Left ventricle myocardium superior (tissue), 1 donor: ENCODE measurements at places on chromosomes 1 and 21. TPM values are rescaled to one million over a fixed set of nuclear protein-coding genes. Genes with fewer than 3 reads are reported as not detected.

MSH4 gene
- total RNA-seq = 0.40 TPM

NBPF4 gene
- total RNA-seq = not detected

DNA sequence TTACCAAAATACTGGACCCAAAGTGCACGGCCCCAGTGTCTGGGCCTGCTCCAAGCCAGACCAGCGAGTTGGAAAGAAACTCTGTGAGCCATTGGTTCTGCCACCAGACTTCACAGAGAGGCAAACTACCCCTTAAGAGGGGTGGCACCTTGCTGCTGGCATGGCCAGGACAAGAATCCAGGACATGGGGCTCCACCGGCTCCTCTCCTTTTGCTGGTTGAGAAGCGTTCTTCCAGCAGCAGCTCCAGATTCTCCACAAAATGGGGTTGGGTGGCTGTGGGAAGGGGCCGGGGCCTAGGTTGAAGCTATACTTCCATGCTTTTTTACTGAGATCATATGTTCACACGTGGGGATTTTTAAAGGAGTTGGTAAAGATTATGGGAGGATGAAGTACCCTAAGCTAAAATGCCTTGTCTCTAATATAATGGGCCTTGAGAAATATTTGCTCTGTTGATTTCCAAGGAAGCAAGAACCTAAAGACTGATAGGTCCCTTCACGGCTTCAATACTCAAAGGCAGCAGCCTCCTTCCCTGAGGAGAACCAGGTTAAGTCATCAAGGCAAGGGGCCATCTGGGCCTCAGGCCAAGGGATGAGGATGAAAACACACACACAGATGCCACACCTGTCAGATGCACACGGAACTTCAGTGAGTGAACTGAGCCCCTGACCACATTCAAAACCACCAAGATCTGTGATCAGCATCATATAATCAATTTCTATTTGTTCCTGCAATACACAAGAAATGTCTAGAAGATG lies 3.1 kb downstream of the C1orf198 start:
- DNase-seq = no peak

DNA sequence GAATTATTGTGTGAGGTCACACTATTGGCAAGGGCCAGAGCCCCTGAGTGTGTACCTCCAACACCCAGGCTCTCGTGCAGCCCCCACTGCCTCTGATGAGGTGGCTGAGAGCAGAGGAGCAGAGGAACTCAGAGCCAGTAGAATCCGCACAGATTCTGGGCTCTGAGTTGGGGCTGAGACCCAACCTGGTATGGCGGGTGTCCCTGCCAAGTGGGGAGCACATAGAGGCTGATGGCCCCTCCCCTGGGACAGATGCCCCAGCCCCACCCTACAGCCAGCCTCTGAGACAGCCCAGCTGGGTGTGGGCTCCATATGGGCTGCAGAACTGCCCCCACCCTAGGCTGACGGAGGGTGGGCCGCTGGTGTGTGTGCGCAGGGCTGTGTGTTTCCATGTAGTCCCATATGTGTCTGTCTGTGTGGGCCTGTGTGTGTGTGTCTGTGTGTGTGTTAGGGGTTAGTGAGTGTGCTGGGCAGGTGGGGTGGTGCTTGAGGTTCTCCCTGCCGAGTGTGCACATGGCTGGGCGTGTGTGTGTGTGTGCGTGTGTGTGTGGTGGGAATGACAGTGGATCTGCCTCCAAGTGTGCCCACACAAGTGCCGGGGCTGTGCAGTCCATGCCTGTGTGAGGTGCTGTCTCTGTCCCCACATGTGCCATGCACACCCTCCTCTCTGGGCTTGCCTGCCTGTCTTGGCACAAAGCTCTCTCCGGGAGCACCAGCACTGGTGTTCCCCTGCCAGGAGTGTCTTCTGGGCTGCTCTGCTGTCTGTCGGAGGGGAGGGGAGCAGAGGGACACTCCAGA lies 24.4 kb downstream of the FOXO6 start:
- DNase-seq = no peak

CHD5 gene
- 0.12 TPM for total RNA-seq

DNA sequence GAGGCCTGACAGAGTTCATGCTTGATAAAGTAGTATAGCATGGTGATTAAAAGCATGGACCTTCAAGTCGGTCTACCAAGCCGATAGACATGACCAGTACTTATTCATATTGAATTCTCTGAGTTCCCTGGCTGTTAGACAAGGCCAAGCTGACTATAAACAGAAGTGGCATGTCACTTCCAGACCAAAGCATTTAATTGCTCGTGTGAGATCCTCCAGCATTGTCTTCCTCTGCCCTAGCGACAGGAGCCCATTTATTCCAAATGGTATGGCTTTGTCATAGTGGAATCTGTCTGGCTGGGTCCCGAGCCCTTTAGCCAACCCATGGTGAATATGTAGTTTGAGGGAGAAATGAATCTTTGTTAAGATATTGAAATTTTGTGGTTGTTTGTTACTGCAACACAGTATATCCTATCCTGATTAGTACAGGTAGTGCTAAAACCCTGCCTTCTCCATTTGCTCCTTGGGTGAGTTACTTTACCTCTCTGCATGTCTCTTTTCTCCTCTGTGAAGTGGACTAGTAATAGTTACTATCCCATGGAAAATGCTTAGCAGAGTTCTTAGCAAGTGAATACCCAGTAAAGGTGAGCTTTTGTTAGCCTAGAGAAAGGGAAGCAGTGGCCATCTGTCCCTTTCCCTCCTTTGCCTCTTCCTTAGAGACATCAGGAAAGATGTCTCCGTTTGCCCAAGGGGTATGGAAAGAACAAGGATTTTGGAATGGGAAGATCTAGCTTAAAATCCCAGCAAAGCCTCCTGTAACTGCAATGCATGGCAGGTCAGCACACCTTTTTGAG lies 77.6 kb upstream of the CD1D start:
- no peak for DNase-seq

DNA sequence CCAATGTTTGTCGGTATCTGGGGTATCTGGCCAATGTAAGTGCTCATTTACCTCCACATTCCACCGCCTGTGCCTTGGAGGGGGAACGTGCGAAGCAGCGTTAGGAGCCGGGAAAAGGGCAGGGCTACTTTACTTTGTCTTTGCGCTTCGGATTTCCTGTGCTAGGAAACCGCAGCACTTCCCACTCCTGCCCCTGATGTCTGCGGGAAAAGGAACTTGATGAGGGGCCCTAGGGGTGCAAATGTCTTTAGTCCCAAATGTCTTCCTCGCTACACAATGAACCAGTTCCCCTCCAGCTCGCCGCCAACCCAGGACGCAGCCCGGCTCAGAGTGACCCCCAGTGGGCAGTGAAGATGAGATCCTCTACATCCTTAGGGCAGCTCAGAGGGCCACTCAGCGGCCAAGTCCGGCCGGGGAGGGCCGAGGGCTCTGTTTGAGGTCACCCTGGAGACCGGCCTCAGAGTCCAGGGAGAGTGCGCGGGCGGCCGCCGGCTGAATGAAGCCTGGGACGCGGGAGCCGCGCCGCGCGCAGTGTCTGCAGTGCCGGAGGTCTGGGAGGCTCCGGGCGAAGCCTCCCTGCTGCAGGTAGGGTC lies at the start of gene DYNLT5:
Gene DYNLT5, plus strand, starts transcription at position 460 of the 593 bp plus-strand sequence. CDS start 2,200 bp downstream, outside the sequence.
- peak; percentile 73 for DNase-seq

DNA sequence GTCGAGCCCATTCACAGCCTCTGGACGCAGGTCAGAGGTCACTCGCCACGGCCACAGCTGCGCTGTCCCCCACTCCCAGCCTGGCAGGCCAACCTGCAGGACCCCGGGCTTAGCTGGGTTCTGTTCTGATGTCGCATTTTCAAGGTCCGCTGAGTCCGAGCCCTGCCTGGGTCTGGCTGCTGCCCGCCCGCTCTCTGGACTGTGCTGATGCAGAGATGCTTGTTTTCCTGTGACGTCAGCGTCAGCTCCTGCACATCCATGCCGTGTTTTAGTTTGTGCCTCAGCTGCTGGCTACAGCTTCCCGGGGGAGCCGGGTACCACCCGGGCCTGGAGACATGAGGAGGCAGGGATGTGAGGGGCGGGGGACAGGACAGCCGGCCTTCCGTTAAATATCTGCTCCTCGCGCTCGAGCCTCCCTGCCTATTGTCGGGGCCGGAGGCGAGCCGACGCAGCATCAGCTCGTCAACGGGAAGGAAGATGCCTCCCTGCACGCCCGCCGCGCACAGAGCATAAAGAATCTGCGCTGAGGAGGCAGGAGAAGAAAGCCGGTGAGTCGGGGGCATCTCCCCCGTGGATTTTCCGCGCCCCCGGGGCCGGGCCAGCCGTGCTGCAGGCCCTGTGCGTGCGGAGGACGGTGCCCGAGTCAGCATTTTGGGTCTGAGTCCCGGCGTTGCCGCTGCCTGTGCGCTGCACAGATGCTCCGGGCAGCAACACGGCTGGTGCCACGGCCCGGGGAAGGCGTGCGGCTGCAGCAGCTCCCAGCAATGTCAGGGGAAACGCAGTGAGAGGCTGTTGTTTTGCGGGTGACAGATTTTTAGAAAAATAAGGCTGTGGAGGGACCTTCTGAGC lies 23.4 kb downstream of the PRKCZ start:
- no peak for DNase-seq

AGRN gene
- 18.5 TPM for total RNA-seq

DNA sequence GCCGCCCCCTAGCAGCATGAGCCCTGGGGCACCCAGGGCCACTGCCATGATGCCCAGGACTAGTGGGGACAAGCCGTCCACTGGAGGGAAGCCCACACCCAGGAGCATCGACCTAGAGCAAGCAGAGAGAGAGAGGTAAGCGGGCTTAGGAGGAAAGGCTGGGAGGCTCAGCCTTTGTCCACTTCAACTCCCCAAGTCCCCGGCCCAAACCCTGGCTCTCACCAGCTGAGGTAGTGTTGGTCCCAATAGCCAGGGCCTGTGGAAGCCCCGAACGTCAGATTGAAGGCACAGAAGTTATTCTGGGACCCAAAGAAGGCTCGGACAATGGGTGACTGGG lies 2.4 kb downstream of the GLMP start:
- no peak for DNase-seq

- no peak for DNase-seq
These were observed 303.6 kb downstream of the PRDM2 start for GRCh38 chr1:14003552-14003951.

SNX27 gene
- 33.7 TPM for total RNA-seq

GRCh38 chr1:235075777-235076308 lies 52.8 kb downstream of the TOMM20 start:
- no peak for DNase-seq

CR1L gene
- not detected for total RNA-seq

PTGER3 gene
- total RNA-seq = 3.3 TPM

DNA sequence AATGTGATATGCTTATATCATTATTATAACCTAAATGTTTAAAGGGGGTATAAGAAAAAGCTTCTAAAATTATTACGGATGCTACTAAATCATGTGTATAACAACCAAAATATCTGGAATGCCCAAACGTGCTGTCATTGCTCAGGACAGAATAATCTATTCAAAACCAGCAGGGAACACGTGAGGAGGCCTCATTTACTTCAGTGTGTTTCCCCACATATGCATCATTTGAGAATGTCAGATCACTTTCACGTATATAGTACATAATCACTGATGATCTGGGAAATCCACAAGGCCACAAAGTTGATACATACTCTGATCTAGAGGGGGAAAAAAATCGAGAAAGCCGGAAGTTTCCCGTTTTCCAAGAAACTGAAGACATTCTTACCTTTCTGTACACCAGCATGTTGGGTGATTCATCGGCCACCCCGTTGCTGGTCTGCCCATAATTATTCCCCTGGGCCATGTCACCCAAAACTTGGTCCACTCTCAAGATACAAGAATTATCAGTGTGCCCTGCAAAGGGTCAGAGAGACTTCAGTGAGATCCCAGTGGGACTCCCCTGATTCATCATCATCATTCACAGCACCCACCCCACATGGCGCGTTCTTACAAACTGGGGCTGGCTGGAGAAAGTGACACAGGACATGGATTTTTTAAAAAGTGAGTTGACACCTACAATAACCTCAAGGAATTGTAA lies 1.5 kb downstream of the RGS7 start:
- no peak for DNase-seq

PROK1 gene
- not detected for total RNA-seq

MPC2 gene
- total RNA-seq = 237 TPM
